Mammary microvascular endothelial cell (primary cell): ENCODE measurements at places on chromosomes 7 and 10. TPM values are rescaled to one million over a fixed set of nuclear protein-coding genes. Genes with fewer than 3 reads are reported as not detected.

CFAP43 gene
- 0.15 TPM in 1 of 2 replicates, not detected in the other for total RNA-seq

GIMAP6 gene
- total RNA-seq, result 85.8 and 89.9 TPM in 2 replicates

PHKG1 gene
- not detected in 2 replicates for total RNA-seq

PVRIG gene
- not detected in 2 replicates for total RNA-seq

CDHR1 gene
- total RNA-seq, result 0.05 and 0.13 TPM in 2 replicates

HTR5A gene
- total RNA-seq, result not detected in 2 replicates

ZNF438 gene
- total RNA-seq, result 15.9 and 23.8 TPM in 2 replicates

INA gene
- total RNA-seq, result 1.1 and 1.6 TPM in 2 replicates

SPDYE5 gene
- total RNA-seq, result not detected in 2 replicates

OPTN gene
- 94.5 and 95.8 TPM in 2 replicates for total RNA-seq

PTCD1 gene
- total RNA-seq, result 3.4 and 5.1 TPM in 2 replicates

CRYGN gene
- total RNA-seq, result 0.05 TPM in 1 of 2 replicates, not detected in the other

PIK3AP1 gene
- total RNA-seq, result not detected in 2 replicates

ACTA2 gene
- total RNA-seq, result 44.5 and 48.4 TPM in 2 replicates

MYOZ1 gene
- not detected in 2 replicates for total RNA-seq

GPR22 gene
- total RNA-seq, result not detected in 2 replicates

CARD11 gene
- total RNA-seq, result 0.25 and 0.27 TPM in 2 replicates

LSM8 gene
- 21.2 and 73.8 TPM in 2 replicates for total RNA-seq

HOXA4 gene
- 6.2 and 8.8 TPM in 2 replicates for total RNA-seq

COL26A1 gene
- total RNA-seq, result not detected in 2 replicates

TRPV6 gene
- not detected in 2 replicates for total RNA-seq

LRRC4 gene
- 0.44 and 0.60 TPM in 2 replicates for total RNA-seq

ST8SIA6 gene
- not detected in 2 replicates for total RNA-seq

GIMAP1 gene
- 9.4 and 9.5 TPM in 2 replicates for total RNA-seq

STMP1 gene
- total RNA-seq, result 15.0 and 16.8 TPM in 2 replicates

MGAM2 gene
- total RNA-seq, result not detected in 2 replicates

CPXM2 gene
- total RNA-seq, result 7.0 and 7.8 TPM in 2 replicates

OGA gene
- total RNA-seq, result 43.6 and 44.2 TPM in 2 replicates

UNCX gene
- total RNA-seq, result not detected in 2 replicates

CTTNBP2 gene
- 0.27 TPM in 1 of 2 replicates, not detected in the other for total RNA-seq

SPDYE8 gene
- not detected in 2 replicates for total RNA-seq

PTPRE gene
- 37.0 and 38.5 TPM in 2 replicates for total RNA-seq

SSC4D gene
- 0.73 and 0.79 TPM in 2 replicates for total RNA-seq

ASAH2 gene
- total RNA-seq, result 0.64 and 1.00 TPM in 2 replicates

ANK3 gene
- 2.6 and 3.1 TPM in 2 replicates for total RNA-seq

SMO gene
- total RNA-seq, result 8.5 and 9.1 TPM in 2 replicates

RADIL gene
- 0.47 and 0.69 TPM in 2 replicates for total RNA-seq

MACC1 gene
- not detected in 2 replicates for total RNA-seq

NKX6-2 gene
- total RNA-seq, result not detected in 2 replicates

PDGFA gene
- 61.4 and 87.3 TPM in 2 replicates for total RNA-seq

SOSTDC1 gene
- total RNA-seq, result not detected in 2 replicates

FEZF1 gene
- not detected in 2 replicates for total RNA-seq

GPR26 gene
- total RNA-seq, result not detected in 2 replicates

ASZ1 gene
- not detected in 2 replicates for total RNA-seq

TRIP6 gene
- total RNA-seq, result 107 and 117 TPM in 2 replicates

TAC1 gene
- total RNA-seq, result not detected in 2 replicates

SLC39A12 gene
- not detected in 2 replicates for total RNA-seq

C10orf62 gene
- total RNA-seq, result not detected in 2 replicates

ETV1 gene
- 6.5 and 8.2 TPM in 2 replicates for total RNA-seq

RARRES2 gene
- not detected in 2 replicates for total RNA-seq

GARIN1A gene
- under 0.01 and 0.07 TPM in 2 replicates for total RNA-seq

FAM241B gene
- total RNA-seq, result 0.30 and 0.73 TPM in 2 replicates

CDK1 gene
- 84.0 and 89.3 TPM in 2 replicates for total RNA-seq

SLC26A5 gene
- not detected in 2 replicates for total RNA-seq

NOS3 gene
- 25.3 and 34.3 TPM in 2 replicates for total RNA-seq

CTAGE15 gene
- total RNA-seq, result not detected in 2 replicates

AZGP1 gene
- not detected in 2 replicates for total RNA-seq

PDK4 gene
- 1.8 and 2.1 TPM in 2 replicates for total RNA-seq

CRTAC1 gene
- total RNA-seq, result 0.74 and 5.6 TPM in 2 replicates
